Mammary epithelial cell (primary cell): ENCODE measurements at places on chromosomes 12 and 14. TPM values are rescaled to one million over a fixed set of nuclear protein-coding genes. Genes with fewer than 3 reads are reported as not detected.

Gene KRT74
- not detected in 2 replicates for total RNA-seq

Gene ATG2B
- total RNA-seq, result 21.8 TPM

Gene C12orf50
- total RNA-seq, result 0.09 and 0.16 TPM in 2 replicates

Gene PROX2
- total RNA-seq, result not detected

Gene PTGDR
- total RNA-seq, result not detected in 2 replicates

Gene B4GALNT3
- total RNA-seq, result 5.1 and 5.4 TPM in 2 replicates

Gene KRT8
- 87.0 and 97.0 TPM in 2 replicates for total RNA-seq

Gene AMIGO2
- 241 TPM for total RNA-seq

Gene SSTR1
- under 0.01 TPM for total RNA-seq

Gene IAPP
- not detected in 2 replicates for total RNA-seq

Gene SLC8A3
- total RNA-seq, result not detected in 2 replicates

Gene C1QL4
- not detected for total RNA-seq

Gene TSPAN19
- 0.67 TPM for total RNA-seq

Gene PKP2
- 42.3 and 43.2 TPM in 2 replicates for total RNA-seq

Gene NRL
- 1.1 and 2.2 TPM in 2 replicates for total RNA-seq

Gene OAS2
- total RNA-seq, result 2.0 and 4.8 TPM in 2 replicates

Gene ESR2
- not detected for total RNA-seq

Gene EXOC3L4
- total RNA-seq, result not detected

Gene OR4K1
- total RNA-seq, result not detected in 2 replicates

Gene STYK1
- 4.8 and 4.9 TPM in 2 replicates for total RNA-seq

Gene SPIC
- not detected in 2 replicates for total RNA-seq

Gene SLC5A8
- not detected in 2 replicates for total RNA-seq

Gene APOF
- not detected for total RNA-seq

Gene LRRC23
- total RNA-seq, result 4.7 TPM

Gene TAS2R50
- 0.35 and 1.1 TPM in 2 replicates for total RNA-seq

Gene CLEC14A
- total RNA-seq, result 0.13 TPM in 1 of 2 replicates, not detected in the other

Gene FAM90A1
- total RNA-seq, result not detected

Gene CFAP54
- 0.51 and 1.6 TPM in 2 replicates for total RNA-seq

Gene DTX3
- total RNA-seq, result 1.6 and 4.1 TPM in 2 replicates

Gene LMNTD1
- 0.33 and 0.83 TPM in 2 replicates for total RNA-seq

Gene SCFD1
- total RNA-seq, result 72.1 and 90.6 TPM in 2 replicates

Gene GPR162
- not detected in 2 replicates for total RNA-seq

Gene TOMM20L
- not detected in 2 replicates for total RNA-seq

Gene FSCB
- total RNA-seq, result not detected

Gene OVCH1
- 0.67 TPM for total RNA-seq

Gene ABCD2
- under 0.01 TPM for total RNA-seq

Gene ERP27
- total RNA-seq, result not detected

Gene PTPRB
- 0.05 TPM in 2 replicates for total RNA-seq

Gene ABCC9
- total RNA-seq, result under 0.01 TPM

Gene CAPZA3
- total RNA-seq, result not detected in 2 replicates

Gene TSHR
- not detected in 2 replicates for total RNA-seq

Gene LRRC43
- total RNA-seq, result 0.53 and 0.66 TPM in 2 replicates

Gene KRT78
- not detected in 2 replicates for total RNA-seq

Gene KRT2
- not detected for total RNA-seq

Gene SCN8A
- total RNA-seq, result 19.2 TPM

Gene MANSC1
- total RNA-seq, result 7.2 TPM

Gene PLEKHD1
- total RNA-seq, result not detected

Gene RERG
- 0.17 TPM for total RNA-seq

Gene CPNE6
- total RNA-seq, result not detected

Gene TNS2
- 2.4 and 4.2 TPM in 2 replicates for total RNA-seq

Gene RNASE3
- not detected in 2 replicates for total RNA-seq
